Iris pigment epithelial cell (primary cell): ENCODE measurements at places on chromosomes 12 and 14.

GRCh38 chr12:110920324-110920910 is at the start of gene MYL2:
Gene MYL2, minus strand, starts transcription at chr12:110920579. Its CDS starts 50 bp downstream, at chr12:110920529.
- no peak for DNase-seq

DNA sequence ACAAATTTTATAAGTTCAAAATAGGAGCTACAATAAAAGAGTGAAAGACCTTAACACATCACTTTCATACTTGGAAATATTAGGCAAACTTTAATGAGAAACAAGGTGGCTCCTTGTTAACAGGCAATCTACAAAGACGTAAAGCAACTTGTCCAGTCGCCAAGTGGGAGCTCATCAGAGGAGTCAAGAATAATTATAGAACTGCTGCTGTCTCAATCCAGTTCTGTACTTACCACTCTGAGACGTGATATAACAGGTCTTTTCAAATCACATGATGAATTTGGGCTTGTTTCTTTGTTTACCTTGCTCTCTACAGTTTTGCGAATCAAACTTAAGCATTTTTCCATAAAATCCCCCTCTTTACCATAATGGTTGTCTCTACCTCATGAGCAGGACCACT is 3.6 kb downstream of the YBX3 start:
- no peak for DNase-seq

- peak; percentile 77 for DNase-seq
Measured at GRCh38 chr14:71686677-71687076, 245.6 kb upstream of the RGS6 start.

DNA sequence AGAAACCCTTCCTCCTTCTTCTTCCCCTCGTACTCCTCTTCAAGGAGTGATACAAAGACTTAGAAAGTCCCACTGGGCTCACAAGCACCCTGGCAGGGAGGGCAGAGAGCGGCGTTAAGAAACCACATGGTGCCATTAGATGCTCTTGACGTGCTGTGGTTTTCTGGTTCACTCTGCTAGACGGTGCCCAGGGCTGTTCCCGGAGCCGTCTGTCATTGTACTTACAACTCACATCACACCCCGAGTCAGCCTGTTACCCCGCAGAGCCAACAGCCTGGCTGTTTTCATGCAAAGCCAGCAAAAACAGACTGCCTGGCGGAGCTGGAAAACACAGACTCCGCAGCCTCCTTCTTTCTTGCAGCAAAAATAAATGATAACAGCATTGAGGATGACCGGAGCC is 232.6 kb upstream of the TBX3 start:
- DNase-seq: no peak

DNA sequence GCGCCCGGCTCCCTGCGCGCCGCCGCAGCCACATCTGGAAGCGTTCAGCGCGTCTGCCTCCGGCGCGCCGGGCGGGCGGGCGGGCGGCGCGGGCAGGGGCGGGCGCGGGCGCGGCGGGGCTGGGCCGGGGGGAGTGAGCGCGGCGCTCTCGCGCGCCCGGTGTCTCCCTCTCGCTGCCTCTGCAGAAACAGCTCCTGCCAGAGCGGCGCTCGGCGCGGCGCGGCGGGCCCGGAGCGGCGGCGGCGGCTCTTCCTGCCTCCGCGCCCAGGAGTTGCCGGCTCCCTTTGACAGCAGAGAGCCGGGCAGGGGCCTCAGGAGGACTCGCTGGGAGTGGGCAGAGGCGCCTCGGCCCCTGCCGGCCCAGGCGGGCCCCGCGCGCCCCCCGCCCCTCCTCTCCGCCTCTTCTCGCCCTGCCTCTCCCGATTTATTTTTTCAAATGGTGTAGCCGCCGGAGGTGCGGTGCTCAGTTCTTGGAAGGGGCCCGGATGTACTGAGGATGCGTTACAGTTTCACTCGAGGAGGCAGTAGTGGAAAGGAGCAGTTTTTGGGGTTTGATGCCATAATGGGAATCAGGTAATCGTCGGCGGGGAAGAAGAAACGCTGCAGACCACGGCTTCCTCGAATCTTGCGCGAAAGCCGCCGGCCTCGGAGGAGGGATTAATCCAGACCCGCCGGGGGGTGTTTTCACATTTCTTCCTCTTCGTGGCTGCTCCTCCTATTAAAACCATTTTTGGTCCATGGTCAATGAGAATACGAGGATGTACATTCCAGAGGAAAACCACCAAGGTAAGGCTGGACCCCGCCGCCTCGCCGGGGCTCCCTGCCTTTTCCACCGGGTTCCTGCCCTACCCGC is at the start of gene CACNA1C:
Gene CACNA1C (plus strand): TSS at position 162 of the 853 bp plus-strand sequence. CDS start 576 bp downstream, at position 738.
- peak; percentile 66 for DNase-seq

GRCh38 chr14:24965934-24966578 is 83.9 kb downstream of the STXBP6 start:
- peak; percentile 84 for DNase-seq

DNA sequence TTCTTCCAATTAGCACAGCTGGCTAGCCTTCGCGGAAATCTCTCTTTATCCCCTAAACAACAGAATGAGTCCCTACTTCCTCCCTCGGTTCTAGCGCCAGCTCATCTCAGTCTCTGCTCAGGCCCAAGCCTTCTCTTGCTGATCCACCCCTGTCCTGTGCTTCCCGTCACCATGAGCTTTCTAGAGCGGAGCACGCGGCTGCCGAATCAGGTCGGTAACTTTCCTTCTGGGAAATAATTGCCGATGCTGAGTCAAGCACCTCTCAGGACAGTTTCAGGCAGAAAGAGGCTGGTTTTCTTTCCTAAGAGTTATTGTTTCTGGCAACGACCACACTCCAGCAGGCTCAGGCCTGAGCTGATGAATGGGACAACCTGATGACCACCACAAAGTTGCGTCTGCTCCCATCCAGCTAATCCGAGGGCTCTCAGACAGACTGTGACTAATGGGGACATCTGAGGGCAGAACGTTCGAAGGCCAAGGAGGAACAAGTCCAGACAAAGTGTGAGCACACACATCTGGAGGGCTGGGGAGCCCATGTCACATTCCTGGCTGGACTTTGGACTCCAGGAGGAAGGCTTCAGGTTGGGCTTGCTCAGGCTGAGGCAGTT is 13.6 kb upstream of the GPR68 start:
- DNase-seq: peak; percentile 48

DNA sequence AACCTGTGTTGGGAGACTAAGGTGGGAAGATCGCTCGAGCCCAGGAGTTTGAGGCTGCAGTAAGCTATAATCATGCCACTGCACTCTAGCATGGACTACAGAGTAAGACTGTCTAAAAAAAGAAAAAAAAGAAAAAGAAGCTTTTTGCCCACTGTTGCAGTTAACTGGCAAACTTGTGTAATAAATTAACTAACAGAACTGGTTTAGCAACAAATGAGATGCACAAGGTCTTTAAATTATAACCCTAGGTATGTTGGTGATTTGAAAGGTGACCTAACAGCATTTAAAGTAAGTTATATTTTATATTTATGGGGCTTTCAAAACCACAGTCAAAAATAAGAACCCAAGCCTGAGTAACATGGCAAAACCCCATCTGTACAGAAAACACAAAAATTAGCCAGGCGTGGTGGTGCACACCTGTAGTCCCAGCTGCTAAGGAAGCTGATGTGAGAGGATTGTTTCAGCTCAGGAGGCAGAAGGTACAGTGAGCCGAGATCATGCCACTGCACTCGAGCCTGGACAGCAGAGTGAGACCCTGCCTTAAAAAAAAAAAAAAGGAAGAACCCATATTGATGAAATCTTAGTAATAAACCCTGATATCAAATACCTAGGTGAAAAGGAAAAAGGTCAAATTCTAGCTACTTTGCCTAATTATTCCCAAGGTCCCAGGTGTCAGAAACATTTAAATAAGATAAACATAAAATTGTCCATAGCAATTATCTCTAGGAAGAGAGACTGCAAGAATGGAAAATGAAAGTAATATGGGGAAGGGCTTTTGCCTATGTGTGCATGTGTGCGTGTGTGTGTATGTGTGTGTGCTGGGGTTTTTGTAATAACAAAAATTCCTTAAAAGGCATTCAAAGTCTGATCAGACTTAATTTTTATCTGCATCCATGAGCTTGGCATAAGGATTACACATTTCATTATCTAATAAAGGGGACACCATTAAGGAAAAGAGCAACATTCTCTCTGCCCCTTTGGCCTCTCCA is 15.4 kb downstream of the SYNE2 start:
- no peak for DNase-seq
